ENCODE measurements at places on chromosomes 6 and 20. TPM values are rescaled to one million over a fixed set of nuclear protein-coding genes. Genes with fewer than 3 reads are reported as not detected.

The OXT gene
- not detected for total RNA-seq

The PRICKLE4 gene
- total RNA-seq = 9.0 TPM

The PKIB gene
- total RNA-seq = 2.2 TPM

The BPIFA2 gene
- not detected for total RNA-seq

The TPX2 gene
- 0.71 TPM for total RNA-seq

The TBC1D32 gene
- 18.4 TPM for total RNA-seq

- no peak for DNase-seq
Measured at GRCh38 chr20:64049878-64050260, 430 bp upstream of the SOX18 start.

DNA sequence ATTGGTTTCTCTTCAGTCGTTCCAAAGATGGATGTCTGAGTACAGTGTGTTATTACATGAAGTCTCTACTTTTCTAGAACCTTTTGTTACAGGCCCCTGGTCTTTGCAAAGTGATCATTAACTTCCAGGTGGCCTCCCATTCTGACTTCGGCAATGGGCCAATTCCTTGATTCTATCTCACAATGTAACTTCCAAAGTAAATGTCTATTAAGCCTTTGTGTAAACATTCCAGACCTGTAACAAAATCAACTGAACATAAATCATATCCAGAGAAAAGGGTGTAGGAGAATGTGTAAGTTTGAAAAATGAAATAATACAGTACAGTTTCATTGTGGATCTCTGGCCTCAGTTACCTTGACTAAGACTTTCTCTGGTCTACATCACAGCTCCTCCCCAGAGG lies 187.8 kb upstream of the JAG1 start:
- no peak for DNase-seq

DNA sequence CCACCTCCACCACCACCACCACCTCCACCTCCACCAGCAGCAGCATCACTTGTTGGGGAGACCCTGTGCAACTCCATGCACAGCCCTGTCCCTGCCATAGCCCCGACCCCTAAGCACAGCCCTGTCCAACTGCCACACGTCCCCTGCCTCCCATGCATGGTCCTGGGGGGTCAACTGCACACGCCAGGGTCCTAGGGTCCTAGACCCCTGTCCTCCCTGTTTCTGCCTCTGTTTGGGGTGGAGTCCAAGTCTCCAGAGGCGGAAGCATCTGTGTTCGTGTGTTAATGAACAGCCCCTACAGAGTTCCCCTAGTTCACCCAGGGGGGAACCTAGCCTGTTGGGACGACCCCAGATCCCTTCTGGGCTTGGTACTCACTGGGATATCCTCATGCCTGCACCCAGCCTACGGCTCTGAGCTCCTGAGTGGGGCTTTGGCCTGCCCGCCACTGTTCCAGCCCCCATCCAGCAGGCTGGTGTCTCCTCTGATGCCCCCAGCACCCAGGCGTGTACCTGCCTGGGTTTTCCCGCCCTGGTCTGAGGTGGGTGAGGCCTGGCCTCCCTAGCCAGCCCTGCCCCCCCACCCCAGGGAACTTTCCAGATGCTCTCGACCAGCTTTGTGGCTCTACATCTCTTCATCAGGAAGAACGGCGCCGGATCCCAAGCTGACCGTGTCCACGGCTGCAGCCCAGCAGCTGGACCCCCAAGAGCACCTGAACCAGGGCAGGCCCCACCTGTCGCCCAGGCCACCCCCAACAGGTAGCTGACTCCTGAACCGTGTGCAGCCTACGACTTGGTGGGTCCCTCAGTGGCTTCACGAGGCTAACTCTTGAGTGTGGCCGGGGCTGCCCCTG lies 2.5 kb upstream of the TNFRSF6B start:
- DNase-seq = peak; percentile 51

GRCh38 chr6:87944541-87944954 lies 103.1 kb upstream of the SPACA1 start:
- DNase-seq = peak; percentile 73

- no peak for DNase-seq
Measured at GRCh38 chr6:28887796-28888496, 35.8 kb downstream of the TRIM27 start.

DNA sequence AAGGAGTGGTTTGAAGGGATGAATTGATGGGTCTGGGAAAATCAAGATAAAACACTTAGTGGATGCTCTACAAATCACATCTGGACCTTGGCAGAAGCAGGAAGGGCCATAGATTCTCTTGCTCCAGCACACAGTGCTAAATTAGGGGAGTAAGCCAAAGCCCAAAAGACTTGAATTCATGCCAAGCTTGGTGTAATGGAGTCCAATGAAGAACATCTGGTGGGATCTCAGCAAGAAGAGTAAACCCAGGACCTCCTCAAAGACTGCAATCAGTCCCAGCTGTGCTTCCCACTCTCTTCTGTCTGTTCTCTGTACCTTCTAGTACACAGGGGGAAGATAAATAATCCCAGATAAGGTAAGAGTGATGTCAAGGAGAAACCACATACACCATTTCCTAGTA lies 683.4 kb downstream of the RNF144B start:
- DNase-seq = no peak

GRCh38 chr6:158168040-158168289 lies at the start of gene SERAC1:
TSS of gene SERAC1 (minus strand) at chr6:158168262. CDS start at chr6:158158363, 9,899 bp downstream.
- no peak for DNase-seq

GRCh38 chr20:18304618-18305017 lies 16.3 kb downstream of the ZNF133 start:
- no peak for DNase-seq

- DNase-seq = no peak
Measured at GRCh38 chr20:4869290-4870193, 131.8 kb downstream of the SLC23A2 start.

DNA sequence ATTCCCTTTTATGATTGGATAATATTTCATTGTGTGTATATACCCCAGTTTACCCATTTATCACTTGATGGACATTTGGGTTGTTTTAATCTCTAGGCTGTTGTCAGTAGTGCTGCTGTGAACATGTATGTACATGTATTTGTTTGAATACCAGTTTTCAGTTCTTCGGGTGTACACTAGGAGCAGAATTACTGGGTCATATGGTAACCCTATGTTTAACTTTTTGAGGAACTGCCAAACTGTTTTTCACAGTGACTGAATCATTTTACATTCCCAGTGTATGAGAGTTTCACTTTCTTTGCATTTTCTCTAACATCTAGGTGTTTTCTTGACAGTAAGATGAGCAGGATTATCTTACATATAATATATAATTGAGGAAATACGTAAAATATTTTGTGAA lies 44.7 kb upstream of the ADIG start:
- DNase-seq = no peak

DNA sequence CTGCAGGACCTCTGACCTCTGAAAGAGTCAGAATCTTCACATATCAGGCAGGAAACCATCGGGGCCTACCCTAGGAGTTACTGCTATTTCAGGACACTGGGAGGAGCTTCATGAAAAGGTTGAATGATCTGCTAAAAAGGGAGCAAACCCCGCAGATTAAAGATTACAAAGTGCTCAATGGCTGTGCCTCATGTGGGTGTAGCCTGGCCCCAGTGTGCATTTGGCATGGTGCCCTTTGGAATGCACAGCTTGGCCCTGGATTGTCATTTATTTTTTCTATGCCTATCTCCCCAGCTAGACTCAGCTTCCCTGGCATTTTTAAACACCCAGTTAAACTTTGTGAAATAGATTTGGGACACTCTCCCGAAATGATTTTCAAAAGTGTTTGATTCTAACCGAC lies 368.5 kb upstream of the SPTLC3 start:
- DNase-seq = no peak

DNA sequence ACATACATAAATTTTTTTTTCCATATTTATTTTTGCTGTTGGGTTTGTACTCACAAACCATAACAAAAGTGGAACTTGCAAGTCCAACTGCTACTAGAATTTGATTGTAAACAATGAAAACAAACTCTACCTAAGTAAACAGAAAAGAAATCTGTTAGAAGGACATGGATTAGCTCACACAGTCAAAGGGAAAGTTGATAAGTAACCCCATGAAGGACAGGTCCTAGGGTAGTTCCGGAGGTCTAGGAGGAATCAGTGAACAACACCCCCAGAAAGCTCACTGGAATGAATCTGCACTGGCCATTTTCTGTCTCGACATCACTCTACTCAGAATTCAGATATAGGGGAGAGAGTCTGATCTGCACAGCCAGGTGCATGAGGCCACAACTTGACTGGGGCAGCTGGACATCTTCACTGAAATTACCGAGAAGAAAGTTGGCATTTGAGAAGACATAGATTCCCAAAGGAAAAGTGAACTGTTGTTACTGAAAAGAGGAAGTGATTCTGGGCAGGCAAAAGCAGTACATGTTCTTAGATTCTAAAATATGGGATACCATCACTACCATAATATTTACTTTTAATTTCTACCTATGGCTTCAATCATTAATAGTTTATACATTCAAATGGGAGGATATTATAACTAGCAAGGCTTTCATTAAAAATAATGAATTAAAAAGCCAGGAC lies 76.4 kb downstream of the HMGN3 start:
- no peak for DNase-seq

- no peak for DNase-seq
Measured at GRCh38 chr20:16147216-16147615, 426.0 kb downstream of the KIF16B start.

- DNase-seq = no peak
Measured at GRCh38 chr20:21272279-21272678, 30.9 kb upstream of the XRN2 start.

DNA sequence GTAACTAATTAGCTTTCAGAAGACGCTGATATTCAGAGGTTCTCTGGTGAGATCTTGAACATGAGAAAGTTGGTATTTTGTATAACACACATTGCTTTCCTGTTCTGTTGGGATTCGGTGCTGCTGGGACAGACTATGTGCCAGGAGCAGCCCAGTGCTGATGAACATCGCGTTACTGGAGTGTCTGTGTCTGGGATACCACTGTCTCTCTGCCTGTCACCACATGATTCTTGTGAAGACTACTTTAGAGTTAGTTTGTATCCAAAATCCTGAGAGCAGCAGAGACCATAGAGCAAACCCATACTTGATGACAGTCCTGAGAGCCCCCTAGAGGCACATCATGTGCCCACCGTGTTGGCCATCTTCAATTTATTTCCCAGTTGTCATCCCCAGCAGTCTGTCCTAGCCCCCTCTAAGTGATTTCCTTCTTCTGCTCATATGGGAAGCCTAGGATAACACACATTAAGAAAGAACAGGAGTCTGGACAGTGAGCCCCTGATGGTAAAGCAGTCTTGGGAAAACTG lies 41.8 kb upstream of the TINAG start:
- no peak for DNase-seq

DNA sequence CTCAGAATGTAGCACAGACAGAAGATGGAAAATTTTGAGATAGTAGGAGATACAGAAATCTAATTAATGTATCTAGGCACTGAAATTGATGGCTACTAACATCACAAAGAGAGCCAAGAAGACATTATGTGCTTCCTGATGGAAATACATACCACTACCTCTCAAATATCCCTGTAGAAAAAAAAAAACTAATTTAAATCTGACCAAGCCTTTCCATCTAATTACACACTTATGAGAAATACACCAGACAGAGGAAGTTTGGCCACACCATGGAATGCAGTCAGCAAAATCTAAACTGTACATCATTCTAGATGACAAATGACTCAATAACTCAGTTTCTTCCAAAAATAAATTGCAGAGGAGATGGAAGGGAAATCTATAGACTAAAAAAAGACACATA lies 18.9 kb downstream of the VPS52 start:
- DNase-seq = no peak

DNA sequence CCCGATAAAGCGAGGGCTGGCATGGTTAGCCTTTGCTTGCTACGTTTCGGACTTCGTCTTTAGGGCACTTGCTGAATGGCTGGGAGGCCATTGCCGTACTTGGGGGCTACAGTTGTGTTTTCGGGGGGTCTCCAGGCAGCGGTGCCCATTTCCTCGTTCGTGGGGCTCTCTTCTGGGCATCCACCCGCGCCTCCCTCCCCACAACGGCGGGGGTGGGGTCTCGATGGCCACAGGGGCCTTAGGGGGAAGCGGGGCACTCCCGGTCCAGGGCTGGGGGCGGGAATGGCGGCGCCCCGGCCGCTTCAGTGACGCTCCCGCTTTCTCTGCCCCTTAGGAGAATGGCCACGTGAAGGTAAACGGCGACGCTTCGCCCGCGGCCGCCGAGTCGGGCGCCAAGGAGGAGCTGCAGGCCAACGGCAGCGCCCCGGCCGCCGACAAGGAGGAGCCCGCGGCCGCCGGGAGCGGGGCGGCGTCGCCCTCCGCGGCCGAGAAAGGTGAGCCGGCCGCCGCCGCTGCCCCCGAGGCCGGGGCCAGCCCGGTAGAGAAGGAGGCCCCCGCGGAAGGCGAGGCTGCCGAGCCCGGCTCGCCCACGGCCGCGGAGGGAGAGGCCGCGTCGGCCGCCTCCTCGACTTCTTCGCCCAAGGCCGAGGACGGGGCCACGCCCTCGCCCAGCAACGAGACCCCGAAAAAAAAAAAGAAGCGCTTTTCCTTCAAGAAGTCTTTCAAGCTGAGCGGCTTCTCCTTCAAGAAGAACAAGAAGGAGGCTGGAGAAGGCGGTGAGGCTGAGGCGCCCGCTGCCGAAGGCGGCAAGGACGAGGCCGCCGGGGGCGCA lies 2.4 kb downstream of the MARCKS start:
- peak; percentile 75 for DNase-seq

DNA sequence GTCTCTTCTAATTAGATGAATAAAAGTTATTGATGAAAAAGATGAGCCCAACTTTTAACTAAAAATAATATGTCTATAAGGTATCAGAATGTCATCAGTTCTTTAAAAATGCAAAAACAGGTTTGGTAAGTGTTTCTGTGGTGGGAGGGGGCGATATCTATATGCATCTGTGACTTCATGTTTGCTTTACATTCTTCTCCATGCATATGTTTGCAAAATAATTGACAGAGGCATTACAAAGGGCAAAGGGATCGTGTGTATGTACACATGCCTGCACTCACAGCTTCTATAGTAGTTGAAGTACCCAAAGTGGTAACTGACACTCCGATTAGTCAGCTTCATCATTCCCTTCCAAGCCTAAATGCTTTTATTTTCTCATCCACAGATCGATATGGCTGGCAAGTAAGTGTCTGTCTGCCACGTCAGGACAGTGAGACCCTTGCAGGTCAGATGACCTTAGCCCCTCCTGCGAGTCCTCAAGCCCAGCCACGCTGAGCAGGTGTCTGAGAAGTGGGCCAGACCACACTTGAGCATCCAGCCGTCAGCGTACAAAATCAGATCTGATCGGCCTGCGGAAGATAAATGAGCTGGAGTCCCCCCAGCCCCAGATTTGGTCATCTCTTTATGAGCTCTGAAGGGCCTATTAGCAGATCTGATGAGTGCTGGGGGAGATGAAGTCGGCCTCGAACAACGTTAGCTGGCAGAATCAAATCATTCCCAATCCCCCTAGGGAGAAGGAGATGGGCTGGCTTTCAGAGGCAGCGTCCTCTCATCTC lies 369.1 kb downstream of the MAFB start:
- no peak for DNase-seq

Data from sciatic nerve (tissue), 2 donors.